ENCODE measurements at places on chromosomes 6 and 20.

GRCh38 chr20:24738981-24739633 lies 210.0 kb upstream of the CST7 start:
- DNase-seq: no peak

- DNase-seq: no peak
Observed at GRCh38 chr20:20897922-20898321, 185.5 kb upstream of the RALGAPA2 start.

- no peak for DNase-seq
Observed at GRCh38 chr6:124903797-124904196, 58.4 kb upstream of the RNF217 start.

GRCh38 chr6:106513808-106514582 lies 115.3 kb downstream of the RTN4IP1 start:
- DNase-seq: no peak

DNA sequence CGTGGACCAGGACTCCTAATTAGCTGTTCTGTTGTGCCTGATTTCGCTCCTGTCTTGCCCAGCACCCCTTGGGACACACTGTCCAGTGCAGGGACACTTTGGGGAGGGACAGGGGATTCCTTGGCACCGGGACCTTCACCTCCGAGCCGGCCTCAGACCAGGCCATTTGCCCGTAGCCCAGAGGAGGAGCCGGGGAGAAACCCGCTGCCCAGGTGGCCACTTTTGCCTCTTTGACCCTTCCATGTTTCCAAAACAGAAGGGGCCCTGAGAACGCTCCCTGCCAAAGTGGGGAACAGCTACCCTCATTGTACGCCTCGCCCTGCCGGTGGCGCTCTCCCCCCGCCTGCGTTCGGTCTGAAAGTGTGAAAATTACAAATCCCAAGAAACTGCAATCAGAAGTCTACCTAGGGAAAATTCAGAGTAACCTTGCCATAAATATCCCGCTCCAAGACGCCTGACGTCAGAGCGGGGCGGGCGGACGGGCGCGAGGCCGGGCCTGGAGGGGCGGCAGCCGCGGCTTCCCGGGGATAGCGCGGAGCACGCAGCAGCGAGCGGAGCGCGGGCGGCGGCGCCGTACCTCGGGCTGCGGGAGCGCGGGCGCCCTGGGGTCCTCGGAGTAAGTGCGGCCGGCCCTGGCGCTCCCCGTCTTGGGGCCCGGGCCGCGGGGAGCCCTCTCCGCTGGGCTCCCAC lies at the start of gene DAAM2:
DAAM2 (plus strand) TSS at position 527 of the 690 bp plus-strand sequence. CDS start 63,927 bp downstream, outside the sequence.
- peak; percentile 29 for DNase-seq

DNA sequence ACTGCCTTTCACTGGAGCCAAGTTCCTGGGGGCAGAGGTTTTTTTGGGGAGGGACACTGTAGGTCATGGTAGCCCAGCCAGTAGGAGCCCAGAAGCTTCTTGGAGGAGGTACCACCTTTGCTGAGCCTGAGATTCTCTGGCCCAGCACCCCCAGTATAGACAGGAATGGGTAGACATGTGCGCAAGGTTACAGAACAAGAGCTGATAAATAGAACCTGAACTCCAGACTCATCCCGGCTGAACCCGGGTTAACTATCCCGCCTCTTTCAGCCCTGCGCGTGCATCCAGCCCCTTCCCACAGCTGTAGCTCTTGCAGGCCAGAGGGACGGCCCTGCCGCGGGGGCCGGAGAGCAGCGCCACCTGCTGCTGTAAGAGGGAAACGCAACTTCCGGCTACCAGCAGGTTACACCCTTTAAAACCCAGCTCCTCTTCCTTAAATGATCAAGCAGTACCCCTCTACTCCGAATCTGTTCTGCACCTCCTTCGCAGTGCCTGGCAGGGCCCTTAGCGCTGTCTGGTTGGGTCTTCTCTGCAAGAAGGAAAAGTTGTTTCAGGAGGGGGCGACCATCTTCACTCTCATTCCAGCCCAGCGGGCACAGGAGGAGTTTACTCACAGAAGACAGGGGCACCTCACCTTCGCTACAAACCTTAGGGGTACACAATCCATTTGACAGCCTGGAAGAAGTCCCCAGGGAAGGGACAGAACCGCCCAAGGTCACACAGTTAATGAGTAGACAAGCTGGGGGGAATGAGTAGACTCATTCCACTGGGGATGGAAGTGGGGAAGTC lies 7.5 kb downstream of the SRXN1 start:
- DNase-seq: peak; percentile 44
